ENCODE measurements at places on chromosomes 5 and 9.

DNA sequence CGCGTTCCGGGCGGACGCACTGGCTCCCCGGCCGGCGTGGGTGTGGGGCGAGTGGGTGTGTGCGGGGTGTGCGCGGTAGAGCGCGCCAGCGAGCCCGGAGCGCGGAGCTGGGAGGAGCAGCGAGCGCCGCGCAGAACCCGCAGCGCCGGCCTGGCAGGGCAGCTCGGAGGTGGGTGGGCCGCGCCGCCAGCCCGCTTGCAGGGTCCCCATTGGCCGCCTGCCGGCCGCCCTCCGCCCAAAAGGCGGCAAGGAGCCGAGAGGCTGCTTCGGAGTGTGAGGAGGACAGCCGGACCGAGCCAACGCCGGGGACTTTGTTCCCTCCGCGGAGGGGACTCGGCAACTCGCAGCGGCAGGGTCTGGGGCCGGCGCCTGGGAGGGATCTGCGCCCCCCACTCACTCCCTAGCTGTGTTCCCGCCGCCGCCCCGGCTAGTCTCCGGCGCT is at the start of gene DAPK1:
Gene DAPK1 (plus strand): TSS at position 264 of the 442 bp plus-strand sequence. CDS start 1,211 bp downstream, outside the sequence.
- no peak for DNase-seq

- no peak for DNase-seq
Observed at GRCh38 chr9:83307066-83307724, 231.0 kb downstream of the FRMD3 start.

GRCh38 chr9:95091601-95092261 is 225.8 kb downstream of the FANCC start:
- DNase-seq: no peak

DNA sequence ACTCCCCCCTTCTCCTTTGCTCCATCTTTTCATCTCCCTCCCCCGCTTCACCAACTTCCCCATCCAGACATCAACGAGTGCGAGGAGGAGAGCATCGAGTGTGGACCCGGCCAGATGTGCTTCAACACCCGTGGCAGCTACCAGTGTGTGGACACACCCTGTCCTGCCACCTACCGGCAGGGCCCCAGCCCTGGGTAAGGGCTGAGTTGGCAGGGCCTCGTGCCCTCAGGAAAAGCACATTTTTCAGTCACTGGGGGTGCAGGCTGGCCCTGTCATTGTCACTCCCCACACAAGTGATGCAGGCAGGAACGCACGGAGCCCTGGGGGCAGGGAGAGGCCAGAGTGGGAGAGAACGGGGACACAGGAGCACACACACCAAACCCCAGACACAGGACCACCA is 12.4 kb upstream of the ASS1 start:
- no peak for DNase-seq

- DNase-seq: no peak
Observed at GRCh38 chr5:2895876-2896275, 144.4 kb upstream of the IRX2 start.

GRCh38 chr5:81249240-81249639 is 16.1 kb downstream of the CKMT2 start:
- no peak for DNase-seq

GRCh38 chr9:505741-506059 is 291.0 kb downstream of the DOCK8 start:
- no peak for DNase-seq

DNA sequence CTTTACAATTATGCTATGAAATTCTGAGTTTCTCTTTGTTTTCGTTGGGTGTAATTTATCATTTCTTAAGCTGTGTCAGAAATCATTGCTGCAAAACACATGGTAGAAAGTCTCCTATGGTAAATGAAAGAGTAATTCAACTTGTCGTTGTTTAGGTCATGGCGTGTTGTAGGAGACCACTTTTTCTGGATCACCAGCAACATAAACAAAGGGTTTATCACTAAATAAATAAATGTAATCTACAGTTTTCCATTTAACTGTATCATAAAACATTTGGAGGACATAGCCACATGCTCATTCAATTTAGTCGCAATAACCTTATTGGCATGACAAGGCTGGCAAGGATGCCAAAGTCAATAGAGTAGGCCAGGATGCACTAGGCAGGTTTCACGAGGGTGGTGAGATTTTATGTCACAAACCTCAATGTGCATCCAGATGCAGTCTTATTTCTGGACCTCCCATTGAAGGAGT is 154.4 kb upstream of the ERCC6L2 start:
- DNase-seq: no peak

GRCh38 chr5:72470826-72471225 is 36.4 kb downstream of the ZNF366 start:
- no peak for DNase-seq

DNA sequence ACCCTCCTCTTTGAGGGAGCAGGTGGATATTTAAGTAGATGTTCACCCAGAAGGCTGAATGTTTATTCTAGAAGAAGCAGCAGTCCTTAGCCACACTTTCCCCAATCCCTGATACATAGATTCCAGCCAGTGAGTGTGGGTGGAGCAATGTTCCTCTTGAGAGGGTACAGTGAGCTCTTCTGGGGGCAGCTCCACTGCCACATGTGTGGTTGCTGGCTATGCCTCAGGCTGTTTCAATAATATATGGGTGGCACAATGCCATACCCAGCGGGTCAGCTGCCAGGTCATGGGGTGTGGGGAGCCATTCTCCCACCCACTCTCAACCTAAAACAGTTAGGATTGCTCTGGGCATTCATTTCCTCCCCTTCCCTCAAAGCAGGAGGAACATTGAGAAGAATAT is 61.6 kb upstream of the DAB2 start:
- no peak for DNase-seq

- DNase-seq: no peak
Observed at GRCh38 chr9:34554211-34555001, 31.6 kb upstream of the ENHO start.

DNA sequence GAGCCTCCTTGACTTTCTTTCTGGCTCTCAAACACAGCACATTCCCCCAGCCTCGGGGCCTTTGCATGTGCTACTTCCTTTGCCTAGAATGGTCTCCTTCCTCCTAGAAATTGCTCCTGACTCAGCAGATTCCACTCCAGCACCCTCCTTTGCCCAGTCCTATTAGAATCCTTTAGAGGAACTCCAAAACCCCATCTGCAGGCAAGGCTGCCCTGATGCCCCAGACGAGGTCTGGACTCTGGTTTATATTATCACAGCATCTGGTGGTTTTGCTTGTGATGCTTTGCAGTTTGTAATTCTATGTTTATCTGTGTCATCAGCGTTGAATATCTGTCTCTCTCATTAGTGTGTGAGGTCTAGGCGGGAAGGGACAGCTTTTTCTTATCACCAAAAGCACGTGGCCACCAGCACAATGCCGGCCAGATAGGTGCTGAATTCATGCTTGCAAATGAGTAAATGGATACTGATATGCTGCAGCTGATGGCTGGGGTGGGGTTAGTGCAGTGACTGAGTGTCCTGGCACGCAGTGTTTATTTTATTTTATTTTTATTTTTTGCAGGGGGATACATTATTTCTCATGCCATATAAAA is 30.0 kb upstream of the ANKH start:
- DNase-seq: no peak

GRCh38 chr9:116286297-116286696 is 132.7 kb downstream of the PAPPA start:
- no peak for DNase-seq

- DNase-seq: no peak
Observed at GRCh38 chr5:19923742-19924141, 64.3 kb downstream of the CDH18 start.

- DNase-seq: no peak
Observed at GRCh38 chr9:106947106-106947900, 84.3 kb downstream of the ZNF462 start.

DNA sequence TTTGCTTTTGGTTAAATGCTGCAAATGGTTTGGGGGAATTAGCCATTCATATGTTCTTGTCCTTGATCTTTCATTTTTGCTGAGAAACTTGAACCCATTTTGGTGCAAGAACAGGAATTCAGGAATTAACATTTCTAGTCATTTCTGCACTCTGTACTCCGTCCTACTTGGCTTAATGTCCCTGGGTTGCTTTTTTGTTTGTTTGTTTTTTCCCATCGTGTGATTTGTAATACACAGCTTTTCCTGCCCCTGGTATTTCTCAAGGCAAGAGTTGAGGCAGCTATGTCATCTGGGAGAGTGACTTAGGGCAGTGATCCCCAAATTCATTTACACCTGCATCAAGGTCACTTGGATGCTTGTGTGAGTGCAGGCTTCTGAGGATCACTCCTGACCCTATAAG is 71.3 kb downstream of the IQGAP2 start:
- DNase-seq: no peak

DNA sequence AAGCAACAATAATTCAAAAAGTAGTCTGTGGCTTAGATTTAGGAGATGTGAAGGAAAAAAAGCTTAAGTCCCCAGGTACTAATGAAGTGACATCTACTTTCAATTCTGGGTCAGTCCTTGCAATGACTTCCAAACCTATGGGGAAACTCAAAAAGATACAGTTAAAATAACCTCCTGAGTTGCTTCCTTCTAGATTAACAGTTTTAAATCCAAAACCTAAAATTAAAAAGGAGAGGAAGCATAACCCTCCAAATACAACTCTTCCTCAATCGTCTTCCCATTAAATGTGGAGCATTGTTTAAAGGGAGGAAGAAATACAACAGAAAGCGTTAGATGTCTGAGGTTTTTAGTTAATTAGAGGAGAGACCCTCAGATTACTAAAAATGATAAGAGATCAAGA is 75.7 kb downstream of the AGTPBP1 start:
- no peak for DNase-seq

Measured in stimulated activated CD4-positive, alpha-beta T cell treated with anti-CD3 and anti-CD28 coated beads, Interleukin-4, amount 100 ng/mL, for 48 hours (primary cell).